Kidney glomerular epithelial cell (primary cell): ENCODE measurements at places on chromosomes 7 and 10.
A peak's percentile ranks its signal among the peaks of the same experiment; 100 is the strongest.

- no peak for DNase-seq
These were observed 317 bp downstream of the PDZD7 start for GRCh38 chr10:101030496-101031127.

DNA sequence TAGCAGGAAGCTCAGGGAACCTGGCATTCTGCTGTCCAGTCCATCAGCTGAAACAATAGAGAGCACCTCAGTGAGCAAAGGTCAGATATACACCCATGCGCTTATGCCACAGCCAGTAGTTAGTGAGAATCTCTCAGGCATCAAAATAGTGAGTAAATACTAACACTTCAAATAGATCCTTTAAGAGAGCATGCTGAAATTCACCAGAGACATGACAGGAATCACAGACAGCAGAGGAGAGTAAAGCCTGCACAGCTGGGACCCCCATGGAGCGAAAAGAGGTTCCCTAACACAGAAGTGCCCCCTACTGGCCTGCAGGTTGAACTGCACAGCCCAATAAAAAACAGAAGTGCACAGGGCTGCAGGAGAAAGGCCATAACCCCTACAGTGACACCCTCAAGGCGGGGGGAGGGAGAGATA is 57.6 kb upstream of the ANTXRL start:
- DNase-seq = peak; percentile 21

GRCh38 chr10:47337310-47337709 is 10.9 kb upstream of the RBP3 start:
- DNase-seq = no peak

DNA sequence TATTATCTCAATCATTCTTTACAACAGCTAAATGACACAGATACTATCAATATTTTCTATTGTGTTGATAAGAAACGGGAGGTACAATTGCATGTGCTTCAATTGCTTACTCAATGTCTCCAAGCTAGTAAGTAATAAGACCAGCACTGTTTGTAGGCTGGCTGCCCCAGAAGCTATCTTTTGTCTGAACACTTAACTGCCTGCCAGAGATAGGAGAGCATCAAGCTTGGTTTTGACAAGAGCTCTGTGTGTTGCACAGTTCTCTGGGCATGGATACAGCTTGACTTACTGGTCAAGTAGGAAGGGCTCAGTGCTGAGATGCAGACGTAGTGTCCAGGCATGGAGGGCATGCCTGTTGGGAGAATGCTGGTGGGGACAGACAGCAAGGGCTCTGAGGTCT is 26.3 kb upstream of the CAPZA2 start:
- DNase-seq = no peak
